ENCODE measurements at places on chromosomes 16 and 17.

- ATAC-seq, result no peak
Measured at GRCh38 chr17:51224402-51225262, 35.2 kb downstream of the MBTD1 start.

- ATAC-seq, result no peak
Measured at GRCh38 chr16:4048481-4048880, 67.8 kb downstream of the ADCY9 start.

GRCh38 chr17:43573579-43574321 lies 27.6 kb upstream of the ETV4 start:
- no peak for ATAC-seq

DNA sequence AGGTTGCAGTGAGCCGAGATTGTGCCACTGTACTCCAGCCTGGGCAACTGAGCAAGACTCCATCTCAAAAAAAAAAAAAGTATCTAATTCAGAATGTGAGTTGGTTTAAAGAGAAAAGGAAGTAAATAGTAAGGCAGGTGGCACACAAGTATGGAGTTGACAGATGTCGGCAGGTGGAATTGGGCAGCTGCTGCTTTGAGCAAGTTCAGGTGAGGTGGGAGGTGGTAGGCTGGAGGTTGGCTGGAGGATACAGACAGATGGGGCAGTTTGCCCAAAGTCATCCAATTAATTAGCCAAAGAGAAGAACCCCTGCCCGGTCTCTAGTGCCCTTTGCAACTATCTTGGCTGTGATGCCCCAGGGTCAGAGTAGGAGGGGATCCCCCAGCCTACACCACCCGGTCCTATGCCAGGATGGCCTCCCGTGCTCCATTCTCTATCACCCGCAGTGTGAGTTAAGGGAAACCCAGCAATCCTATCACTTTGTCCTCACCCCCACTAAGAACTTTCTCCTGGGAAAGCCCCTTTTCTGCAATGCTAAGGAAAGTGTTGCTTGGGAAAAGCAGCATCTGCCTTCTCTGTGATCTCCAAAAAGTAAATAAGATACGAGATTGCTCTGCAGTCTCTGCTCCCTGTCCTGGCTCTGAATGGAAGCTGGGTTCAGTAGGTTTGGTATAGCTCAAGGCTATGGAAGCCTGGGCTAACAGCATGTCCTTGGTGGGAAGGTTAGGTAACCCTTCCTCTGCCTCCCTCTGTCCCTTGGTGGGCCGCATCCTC lies 32.2 kb downstream of the SLC12A3 start:
- no peak for ATAC-seq

GRCh38 chr16:88499836-88500251 lies 46.8 kb downstream of the ZFPM1 start:
- no peak for ATAC-seq

All from activated CD4-positive, CD25-positive, alpha-beta regulatory T cell treated with anti-CD3 and anti-CD28 coated beads, Interleukin-2, amount 50 U/mL, for 24 hours (primary cell).